ENCODE measurements at places on chromosomes 11 and 22. TPM values are rescaled to one million over a fixed set of nuclear protein-coding genes. Genes with fewer than 3 reads are reported as not detected.

Gene LAYN
- 60.4 TPM for total RNA-seq

Gene FGF4
- total RNA-seq: not detected

Gene OR52A1
- not detected for total RNA-seq

Gene WNT7B
- total RNA-seq: not detected

Data from smooth muscle cell of bladder (primary cell).